ENCODE measurements at places on chromosomes 4 and X.

DNA sequence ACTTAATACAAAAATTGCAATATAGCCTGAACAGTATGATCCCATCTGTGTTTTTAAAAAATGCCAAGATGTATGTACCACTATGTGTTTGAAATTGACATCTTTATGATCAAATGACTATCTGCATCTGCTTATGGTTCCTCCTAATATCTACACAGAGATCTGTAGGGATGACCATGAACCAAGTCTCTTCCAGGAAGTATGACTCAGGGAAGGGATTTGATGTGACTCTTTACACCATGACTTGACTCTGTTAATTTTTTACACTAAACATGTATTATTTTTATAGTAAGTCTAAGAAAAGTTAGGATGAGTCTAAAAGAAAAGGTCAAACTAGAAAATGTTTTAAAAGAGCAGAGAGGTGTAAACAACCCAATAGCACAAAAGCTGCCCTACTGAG, 164.0 kb downstream of the SH3KBP1 start:
- peaks cover 5% of the 10 kb centered on the region for H3K4me1 ChIP-seq
- H3K27ac ChIP-seq, result no peak overlapping the region
- no peaks in the 10 kb centered on the region for H3K36me3 ChIP-seq
- H3K27me3 ChIP-seq, result no peaks in the 10 kb centered on the region

DNA sequence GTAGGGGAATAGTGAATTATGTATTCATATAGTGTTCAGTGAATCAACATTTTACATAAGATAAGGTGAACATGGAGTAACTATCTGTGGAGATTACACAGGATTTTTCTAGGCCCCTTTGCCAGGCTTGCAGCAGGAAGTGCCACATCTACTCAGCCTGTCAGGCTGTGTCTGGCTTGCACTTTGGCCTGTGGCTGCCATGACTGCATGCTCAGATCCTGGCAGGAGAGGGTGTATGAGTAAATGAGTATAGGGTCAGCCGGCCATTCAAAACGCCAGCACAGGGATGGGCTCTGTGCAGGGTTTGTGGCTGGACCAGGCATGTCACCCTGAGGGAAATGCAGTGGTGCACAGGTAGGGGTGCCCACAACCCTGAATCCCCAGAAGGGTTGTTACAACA, 51.9 kb downstream of the UBQLN2 start:
- no peak overlapping the region for H3K4me3 ChIP-seq
- no peaks in the 10 kb centered on the region for H3K4me1 ChIP-seq
- no peak overlapping the region for H3K27ac ChIP-seq
- H3K27me3 ChIP-seq, result no peaks in the 10 kb centered on the region
- no peaks in the 10 kb centered on the region for H3K36me3 ChIP-seq
- no peak for DNase-seq

DNA sequence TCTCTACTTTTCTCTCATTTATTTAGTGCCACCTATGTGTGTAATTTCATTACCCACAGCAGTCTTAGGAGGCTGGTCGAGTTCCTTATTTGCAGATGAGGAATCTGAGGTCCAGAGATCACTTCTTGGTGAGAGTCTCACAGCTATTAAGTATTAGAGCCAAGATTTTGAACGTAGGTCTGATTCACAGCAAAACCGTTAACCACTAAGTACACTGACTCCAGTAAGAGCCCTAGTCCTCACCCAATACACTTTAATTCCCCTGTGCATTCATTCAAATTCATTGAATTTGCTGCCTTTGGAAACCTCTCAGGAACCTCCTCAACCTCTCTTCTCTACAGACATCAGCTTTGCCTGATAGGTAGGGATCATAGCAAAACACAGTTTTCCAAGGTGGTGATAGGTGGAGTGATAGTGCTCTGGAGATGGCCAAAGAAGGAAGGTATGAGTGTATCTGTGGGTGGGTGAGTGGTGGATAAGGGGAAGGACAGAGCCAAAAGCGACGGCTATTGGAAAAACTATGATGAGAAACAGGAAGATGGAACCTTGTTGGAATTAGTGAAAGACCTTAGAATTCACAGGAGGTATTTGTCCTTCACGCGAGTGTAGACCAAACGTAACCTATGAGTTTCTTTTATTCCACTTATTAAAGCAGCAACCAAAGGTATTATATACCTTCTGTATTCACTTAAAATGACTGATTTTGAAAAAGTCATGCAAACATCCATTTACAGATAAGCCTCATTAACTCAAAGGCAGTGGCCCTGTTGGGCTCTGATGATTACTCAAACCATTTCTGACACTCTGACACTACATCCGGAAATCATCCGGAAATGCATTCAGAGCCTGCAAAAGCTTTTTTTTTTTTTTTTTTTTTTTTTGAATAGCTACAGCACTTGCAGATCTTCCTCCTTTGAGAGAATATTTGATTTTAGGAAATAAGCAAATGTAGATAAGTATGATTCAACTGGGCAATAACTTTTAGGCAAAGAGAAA, 6.3 kb downstream of the FMR1 start:
- peaks cover 8% of the 10 kb centered on the region for H3K4me1 ChIP-seq
- H3K27ac ChIP-seq, result no peak overlapping the region
- no peaks in the 10 kb centered on the region for H3K27me3 ChIP-seq
- no peak overlapping the region for H3K4me3 ChIP-seq
- no peak for DNase-seq

DNA sequence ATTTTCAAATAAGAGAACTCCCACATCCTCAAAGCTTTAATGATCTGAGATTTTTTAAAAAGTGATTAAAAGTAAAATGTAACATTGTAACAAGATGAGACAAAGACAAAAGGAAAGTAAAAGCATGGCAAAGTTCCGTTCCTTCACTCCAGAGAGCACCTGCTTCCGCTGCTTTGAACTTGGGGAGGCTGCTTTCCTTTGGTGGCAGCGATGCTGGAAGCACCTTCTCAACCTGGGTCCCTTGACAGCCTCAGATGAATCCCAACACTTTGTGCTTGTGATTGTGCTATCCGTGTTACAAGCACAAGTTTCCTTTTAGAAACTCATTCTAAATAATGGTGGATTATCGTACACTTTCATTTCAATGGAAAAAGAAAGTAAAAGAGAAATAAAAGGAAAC, 59.7 kb downstream of the HADH start:
- peaks cover 7% of the 10 kb centered on the region for H3K4me1 ChIP-seq
- no peak for DNase-seq
- no peak overlapping the region for H3K27ac ChIP-seq
- no peaks in the 10 kb centered on the region for H3K36me3 ChIP-seq

GRCh38 chrX:40320819-40321218, 223.1 kb upstream of the BCOR start:
- no peak for DNase-seq
- H3K4me1 ChIP-seq, result no peaks in the 10 kb centered on the region
- no peak overlapping the region for H3K4me3 ChIP-seq
- no peaks in the 10 kb centered on the region for H3K36me3 ChIP-seq
- no peak overlapping the region for H3K27ac ChIP-seq

- H3K36me3 ChIP-seq, result no peaks in the 10 kb centered on the region
- no peak for DNase-seq
- H3K27me3 ChIP-seq, result no peaks in the 10 kb centered on the region
- no peak overlapping the region for H3K27ac ChIP-seq
Measured at GRCh38 chrX:132461886-132462285, 27.0 kb downstream of the MBNL3 start.

GRCh38 chrX:41002026-41002425, 83.2 kb upstream of the USP9X start:
- H3K4me3 ChIP-seq, result no peak overlapping the region
- H3K27ac ChIP-seq, result no peak overlapping the region
- H3K27me3 ChIP-seq, result no peaks in the 10 kb centered on the region
- no peaks in the 10 kb centered on the region for H3K4me1 ChIP-seq
- H3K36me3 ChIP-seq, result no peaks in the 10 kb centered on the region

GRCh38 chr4:19944251-19944650, 307.5 kb upstream of the SLIT2 start:
- no peaks in the 10 kb centered on the region for H3K27me3 ChIP-seq
- H3K36me3 ChIP-seq, result no peaks in the 10 kb centered on the region
- no peak for DNase-seq
- peaks cover 36% of the 10 kb centered on the region for H3K4me1 ChIP-seq
- no peak overlapping the region for H3K4me3 ChIP-seq

- no peak overlapping the region for H3K27ac ChIP-seq
- no peaks in the 10 kb centered on the region for H3K36me3 ChIP-seq
- no peak for DNase-seq
- no peak overlapping the region for H3K4me3 ChIP-seq
- no peaks in the 10 kb centered on the region for H3K27me3 ChIP-seq
Measured at GRCh38 chr4:2082627-2083026, 23.5 kb downstream of the NAT8L start.

- no peak overlapping the region for H3K27ac ChIP-seq
- no peaks in the 10 kb centered on the region for H3K4me1 ChIP-seq
- DNase-seq, result no peak
- H3K4me3 ChIP-seq, result no peak overlapping the region
Measured at GRCh38 chr4:13860126-13860525, 232.6 kb upstream of the BOD1L1 start.

- no peaks in the 10 kb centered on the region for H3K27me3 ChIP-seq
- H3K4me1 ChIP-seq, result no peaks in the 10 kb centered on the region
- DNase-seq, result no peak
- H3K4me3 ChIP-seq, result no peak overlapping the region
- H3K27ac ChIP-seq, result no peak overlapping the region
- H3K36me3 ChIP-seq, result no peaks in the 10 kb centered on the region
Measured at GRCh38 chrX:46904626-46905025, 7.6 kb upstream of the JADE3 start.

DNA sequence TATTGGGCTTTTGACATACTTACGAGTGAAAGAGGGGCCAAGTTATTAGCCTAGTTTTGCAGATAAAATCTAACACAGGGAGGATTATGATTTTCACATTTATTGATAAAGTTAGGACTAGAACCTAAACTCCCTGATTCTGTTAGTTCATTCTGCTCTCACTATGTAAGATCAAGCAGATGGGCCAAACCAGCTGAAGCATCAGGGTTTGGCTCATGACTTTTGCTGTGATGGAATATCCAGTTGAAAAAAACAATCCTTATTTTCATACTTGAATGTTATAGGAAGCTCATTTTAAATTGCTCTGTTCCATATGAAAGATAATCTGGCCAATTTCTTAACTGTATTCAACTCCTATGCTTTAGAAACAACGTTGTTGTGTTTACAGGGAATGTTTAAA, 21.2 kb downstream of the SPRY1 start:
- H3K27me3 ChIP-seq, result no peaks in the 10 kb centered on the region
- peaks cover 62% of the 10 kb centered on the region for H3K4me1 ChIP-seq
- DNase-seq, result no peak
- H3K27ac ChIP-seq, result peak overlapping the region; percentile 84

DNA sequence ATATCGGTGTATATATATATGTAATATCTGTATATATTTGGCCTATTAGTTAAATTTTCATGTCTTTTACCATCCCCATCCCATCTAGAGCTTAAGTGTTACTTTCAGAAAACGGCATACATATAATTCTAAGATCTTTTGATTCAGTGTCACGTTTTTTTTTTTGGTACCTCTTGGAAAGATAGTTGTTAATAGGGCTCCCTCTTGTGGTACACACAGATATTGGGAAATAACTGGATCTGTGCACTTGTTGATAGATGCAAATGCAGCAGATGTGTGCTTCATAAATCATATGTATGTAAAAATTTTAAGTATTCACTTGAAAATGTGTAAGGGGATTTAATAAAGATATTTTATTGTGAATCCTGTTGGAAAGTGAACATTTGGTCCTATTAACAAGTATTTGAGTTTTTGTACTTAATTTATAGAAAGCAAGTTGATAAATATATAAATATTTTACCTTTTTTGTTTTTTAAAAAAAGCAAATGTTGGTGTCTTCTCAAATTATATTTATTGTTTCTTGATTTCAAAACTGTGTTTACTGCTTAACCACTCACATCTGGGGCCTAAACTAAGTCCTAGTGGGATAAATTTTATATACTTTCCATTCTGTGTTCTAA, 74.7 kb downstream of the PAQR3 start:
- no peak for DNase-seq
- no peaks in the 10 kb centered on the region for H3K4me1 ChIP-seq
- no peaks in the 10 kb centered on the region for H3K27me3 ChIP-seq
- H3K4me3 ChIP-seq, result no peak overlapping the region

DNA sequence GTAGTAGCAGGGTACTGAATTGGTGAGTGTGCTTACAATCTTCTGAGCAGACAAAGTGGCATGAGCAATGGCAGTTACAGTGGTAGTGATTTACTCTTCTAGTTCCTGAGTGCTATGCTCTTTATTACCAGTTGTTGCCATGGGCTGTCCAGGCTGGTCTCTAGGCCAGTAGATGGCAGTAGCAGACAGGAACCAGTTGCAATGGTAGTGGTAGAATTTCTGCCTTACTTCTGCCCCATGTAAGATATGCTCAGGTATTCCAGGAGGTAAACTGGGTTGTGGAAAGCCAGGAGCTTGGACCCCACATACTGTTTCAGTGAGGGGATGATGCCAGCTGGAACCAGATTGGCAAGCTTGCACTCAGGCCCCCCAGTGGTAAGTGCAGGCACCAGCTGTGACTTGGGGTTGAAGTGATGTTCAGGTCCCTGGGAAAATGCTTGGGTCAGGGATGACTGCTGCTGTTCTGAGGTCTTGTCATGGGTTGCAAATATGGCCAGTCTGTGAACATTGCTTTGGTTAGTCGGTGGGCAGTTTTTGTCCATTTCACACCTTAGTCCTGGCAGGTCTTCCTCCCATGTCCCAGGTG, 63.0 kb upstream of the ZXDB start:
- no peak for DNase-seq
- no peaks in the 10 kb centered on the region for H3K4me1 ChIP-seq
- no peaks in the 10 kb centered on the region for H3K36me3 ChIP-seq
- H3K4me3 ChIP-seq, result no peak overlapping the region
- H3K27ac ChIP-seq, result no peak overlapping the region

GRCh38 chr4:110945600-110945999, 322.7 kb upstream of the PITX2 start:
- no peaks in the 10 kb centered on the region for H3K27me3 ChIP-seq
- no peak overlapping the region for H3K4me3 ChIP-seq
- H3K36me3 ChIP-seq, result no peaks in the 10 kb centered on the region

- no peaks in the 10 kb centered on the region for H3K27me3 ChIP-seq
- no peaks in the 10 kb centered on the region for H3K4me1 ChIP-seq
- peak overlapping the region; percentile 94 for H3K4me3 ChIP-seq
- DNase-seq, result no peak
- H3K36me3 ChIP-seq, result peaks cover 10% of the 10 kb centered on the region
Measured at GRCh38 chrX:47145395-47146120, 537 bp downstream of the RBM10 start.

GRCh38 chr4:666822-667544, 7.1 kb downstream of the ATP5ME start:
- H3K27me3 ChIP-seq, result no peaks in the 10 kb centered on the region
- no peaks in the 10 kb centered on the region for H3K4me1 ChIP-seq
- H3K27ac ChIP-seq, result no peak overlapping the region

GRCh38 chr4:7679406-7680040, 244.8 kb upstream of the PSAPL1 start:
- H3K36me3 ChIP-seq, result no peaks in the 10 kb centered on the region
- H3K27ac ChIP-seq, result no peak overlapping the region
- H3K4me1 ChIP-seq, result peaks cover 16% of the 10 kb centered on the region
- no peaks in the 10 kb centered on the region for H3K27me3 ChIP-seq
- no peak overlapping the region for H3K4me3 ChIP-seq

DNA sequence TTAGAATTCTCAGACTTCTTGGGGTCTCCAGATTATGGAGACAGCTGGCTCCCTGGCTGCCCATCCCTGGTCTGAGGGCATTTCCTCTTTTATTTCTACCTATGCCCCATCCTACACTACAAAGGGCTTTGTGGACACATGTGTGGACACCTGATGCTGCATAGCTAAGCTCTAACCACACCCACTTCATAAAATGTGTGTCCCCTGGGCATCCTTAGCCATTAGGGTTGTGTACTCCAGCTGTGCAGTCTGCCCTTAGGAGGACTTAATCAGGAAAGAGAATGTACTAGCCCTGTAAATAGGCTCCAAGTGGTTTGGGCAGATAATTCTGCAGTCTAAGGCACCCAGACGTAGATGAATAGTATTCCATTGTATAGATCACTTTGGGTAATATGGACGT, 47.0 kb downstream of the COQ2 start:
- no peaks in the 10 kb centered on the region for H3K36me3 ChIP-seq
- no peak overlapping the region for H3K27ac ChIP-seq
- H3K4me3 ChIP-seq, result no peak overlapping the region
- peaks cover 7% of the 10 kb centered on the region for H3K4me1 ChIP-seq
- DNase-seq, result no peak

Measured in RWPE2 (cell line).